ENCODE measurements at places on chromosomes 11 and 22.

DNA sequence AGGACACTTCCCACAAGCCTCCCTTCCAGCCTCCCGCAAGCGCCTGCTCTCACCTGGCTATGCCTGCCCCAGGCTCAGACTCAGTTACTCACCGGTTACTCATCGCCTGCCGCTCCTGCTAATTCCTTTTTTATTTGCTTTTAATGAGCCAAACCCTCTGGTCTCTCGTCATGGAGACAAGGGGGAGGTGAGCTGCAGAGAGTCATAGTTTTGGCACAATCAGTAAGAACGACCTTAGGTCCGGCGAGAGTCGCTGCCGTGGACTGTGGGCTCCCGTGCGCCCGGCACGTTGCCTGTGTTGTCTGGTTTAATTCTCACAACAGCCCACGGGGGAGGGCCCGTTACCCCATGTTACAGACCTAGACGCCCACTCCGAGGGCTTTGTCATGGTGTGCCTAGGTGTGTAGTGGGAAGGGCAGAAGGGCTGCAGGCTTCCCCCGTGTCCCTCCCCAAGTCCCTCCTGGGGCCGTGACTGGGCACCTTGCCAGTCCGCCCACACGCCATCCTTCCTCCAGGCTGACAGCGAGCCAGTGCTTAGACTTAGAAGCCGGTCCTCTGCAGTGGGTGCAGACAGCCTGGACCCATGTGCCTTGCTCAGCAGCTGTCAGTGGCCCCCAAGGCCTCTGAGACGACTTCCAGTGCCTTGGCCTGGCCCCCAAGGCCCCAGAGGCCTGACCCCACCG is 42.2 kb downstream of the WNT7B start:
- DNase-seq, result no peak

GRCh38 chr11:47035108-47035507 is 98.5 kb downstream of the CSTPP1 start:
- DNase-seq, result no peak

GRCh38 chr11:82599836-82600235 is 133.8 kb downstream of the FAM181B start:
- DNase-seq, result no peak

DNA sequence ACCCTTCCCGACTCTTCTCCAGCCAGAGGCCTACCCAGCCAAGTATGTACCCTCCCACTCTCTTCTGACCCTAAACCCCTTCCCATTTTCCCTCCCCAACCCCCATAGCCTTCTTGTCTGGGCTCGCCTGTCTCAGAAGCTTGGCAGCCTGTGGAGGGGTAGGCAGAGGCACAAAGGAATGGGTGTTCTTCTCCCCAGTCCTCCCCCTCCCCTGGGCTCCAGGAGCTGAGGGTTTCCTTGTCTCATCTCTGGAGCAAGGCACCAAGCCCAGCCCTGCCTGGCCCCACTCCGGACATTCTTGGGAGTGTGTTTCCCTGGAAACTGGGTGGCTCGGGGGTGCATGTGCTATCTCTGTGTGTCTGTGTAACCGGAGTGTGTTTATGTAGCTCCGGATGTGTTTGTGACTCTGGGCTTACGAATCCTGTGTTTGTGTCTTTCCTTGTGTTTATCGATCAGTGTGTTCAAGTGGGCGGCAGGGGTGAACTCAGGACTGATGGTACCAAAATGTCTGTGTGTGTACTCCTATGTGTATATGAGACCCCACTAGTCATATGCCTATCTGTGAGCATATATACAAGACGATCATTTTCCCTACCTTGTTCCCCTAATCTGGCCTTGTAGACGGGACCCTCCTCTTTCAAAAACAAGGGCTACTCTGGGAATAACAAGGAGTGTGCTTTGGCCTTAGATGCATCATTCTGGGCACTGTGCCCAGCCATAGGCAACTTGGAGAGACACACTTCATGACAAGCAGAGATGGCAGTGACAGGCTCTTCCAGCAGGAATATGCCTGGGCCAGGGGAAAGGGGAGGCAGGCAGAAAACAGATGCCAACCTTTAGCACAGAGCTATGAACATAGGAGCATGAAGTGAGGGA is 10.9 kb downstream of the PHLDB1 start:
- DNase-seq, result no peak

DNA sequence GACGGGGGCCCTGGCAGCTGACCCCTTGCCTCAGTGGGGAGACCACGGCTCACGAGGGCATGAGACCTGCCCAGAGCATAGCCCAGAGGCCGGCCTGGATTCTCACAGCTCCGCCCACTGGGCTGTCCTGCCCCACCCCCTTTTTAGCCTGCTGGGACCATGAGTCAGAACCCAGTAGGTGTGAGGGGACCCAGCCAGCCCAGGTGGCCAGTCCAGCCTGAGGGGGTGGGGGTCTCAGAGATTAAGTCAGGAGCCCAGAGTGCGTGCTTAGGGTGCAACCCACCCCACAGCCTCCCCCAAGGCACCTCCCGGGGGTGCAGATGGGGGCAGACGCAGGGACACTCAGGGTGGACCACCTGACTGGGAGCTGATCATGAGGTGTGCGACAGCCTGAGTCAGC is 40.1 kb upstream of the PPARA start:
- peak; percentile 33 for DNase-seq

GRCh38 chr11:15695096-15695721 is 580.5 kb downstream of the INSC start:
- DNase-seq, result no peak

GRCh38 chr11:726278-727220 is 20.5 kb downstream of the EPS8L2 start:
- peak; percentile 67 for DNase-seq

GRCh38 chr11:55661901-55662300 is at the start of gene OR4C6:
OR4C6 (plus strand) TSS chr11:55662201; CDS start chr11:55665167, 2,966 bp downstream.
- no peak for DNase-seq

DNA sequence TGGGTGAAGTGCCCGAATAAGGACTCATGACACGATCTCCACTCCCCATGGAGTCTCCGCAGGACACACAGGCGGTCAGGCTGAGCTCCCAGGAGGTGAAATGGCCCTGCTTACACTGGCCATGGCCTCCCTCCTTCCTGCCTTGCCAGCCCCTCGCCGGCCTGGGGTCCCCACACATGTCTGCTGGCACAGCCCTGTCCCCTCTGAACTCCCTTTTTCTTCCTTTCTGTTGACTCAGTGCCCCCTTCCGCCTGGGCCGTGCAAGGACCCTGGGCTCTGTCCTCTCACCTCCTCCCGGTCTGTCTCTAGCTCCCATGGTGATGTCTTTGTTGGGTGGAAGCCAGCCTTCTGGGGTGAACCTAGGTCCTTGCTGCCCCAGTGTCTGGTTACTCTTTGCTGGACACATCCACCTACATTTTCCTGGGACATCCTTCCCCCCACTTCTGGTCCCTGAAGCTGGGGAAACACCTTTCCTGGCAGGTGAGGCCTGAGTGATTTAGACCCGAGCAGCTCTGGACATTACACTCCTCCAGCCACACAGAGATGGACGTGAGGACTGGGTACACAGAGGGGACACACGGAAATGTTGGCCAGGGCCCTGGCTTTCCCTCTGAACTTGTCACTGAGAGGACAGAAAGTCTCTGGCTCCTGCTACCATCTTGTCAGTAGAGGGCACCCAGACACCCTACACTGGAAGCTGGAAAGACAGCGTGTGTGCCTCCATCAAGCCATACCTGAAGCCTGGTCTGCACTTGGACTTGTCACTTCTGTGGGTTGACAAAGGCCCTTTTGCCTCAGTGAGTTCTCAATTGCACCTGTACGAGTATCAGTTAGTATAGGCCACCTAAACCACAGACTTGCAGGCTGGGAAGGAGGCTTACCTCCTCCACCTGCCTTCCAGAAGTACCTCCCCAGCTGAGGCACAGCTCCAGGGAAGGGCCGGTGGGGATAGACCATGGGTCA is 864.3 kb downstream of the TBC1D22A start:
- DNase-seq, result no peak

DNA sequence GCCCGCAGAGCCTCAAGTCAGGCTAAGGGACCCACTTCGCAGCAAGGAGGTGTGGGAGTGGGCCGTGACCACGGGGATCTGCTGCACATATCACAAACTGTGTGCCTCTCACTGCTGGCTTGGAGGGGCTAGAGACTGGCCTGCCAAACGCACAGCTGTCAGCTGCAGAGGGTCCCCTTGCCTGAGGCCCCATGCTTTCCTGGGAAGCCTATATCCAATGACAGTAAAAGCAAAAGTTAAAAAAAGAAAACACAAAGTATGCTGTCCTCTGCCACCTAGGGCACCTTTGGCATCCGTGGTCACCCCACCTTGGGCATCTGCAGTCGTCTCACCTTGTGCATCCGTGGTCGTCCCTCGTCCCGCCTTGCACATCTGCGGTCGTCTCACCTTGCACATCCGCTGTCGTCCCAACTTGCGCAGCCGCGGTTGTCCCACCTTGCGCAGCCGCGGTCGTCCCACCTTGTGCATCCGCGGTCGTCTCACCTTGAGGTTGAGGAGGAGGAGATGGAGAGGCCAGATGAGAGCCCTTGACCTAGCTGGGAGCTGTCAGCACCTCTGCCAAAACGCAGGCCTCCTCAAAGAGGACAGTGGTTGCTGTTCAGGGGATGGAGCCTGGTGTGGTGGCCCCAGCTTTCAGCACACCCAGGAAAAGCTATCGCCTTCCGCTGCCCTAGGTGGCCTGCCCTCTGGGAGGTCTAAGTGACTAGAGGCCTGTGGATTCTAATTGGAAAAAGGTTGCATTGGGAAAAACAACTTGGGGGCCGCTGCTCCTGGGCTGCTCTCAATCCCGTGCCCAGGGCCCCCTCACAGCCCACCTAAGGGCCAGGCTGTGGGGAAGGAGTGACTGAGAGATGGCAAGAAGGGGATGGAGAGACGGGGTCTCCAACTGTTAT is 90.5 kb downstream of the MYEOV start:
- DNase-seq, result no peak

DNA sequence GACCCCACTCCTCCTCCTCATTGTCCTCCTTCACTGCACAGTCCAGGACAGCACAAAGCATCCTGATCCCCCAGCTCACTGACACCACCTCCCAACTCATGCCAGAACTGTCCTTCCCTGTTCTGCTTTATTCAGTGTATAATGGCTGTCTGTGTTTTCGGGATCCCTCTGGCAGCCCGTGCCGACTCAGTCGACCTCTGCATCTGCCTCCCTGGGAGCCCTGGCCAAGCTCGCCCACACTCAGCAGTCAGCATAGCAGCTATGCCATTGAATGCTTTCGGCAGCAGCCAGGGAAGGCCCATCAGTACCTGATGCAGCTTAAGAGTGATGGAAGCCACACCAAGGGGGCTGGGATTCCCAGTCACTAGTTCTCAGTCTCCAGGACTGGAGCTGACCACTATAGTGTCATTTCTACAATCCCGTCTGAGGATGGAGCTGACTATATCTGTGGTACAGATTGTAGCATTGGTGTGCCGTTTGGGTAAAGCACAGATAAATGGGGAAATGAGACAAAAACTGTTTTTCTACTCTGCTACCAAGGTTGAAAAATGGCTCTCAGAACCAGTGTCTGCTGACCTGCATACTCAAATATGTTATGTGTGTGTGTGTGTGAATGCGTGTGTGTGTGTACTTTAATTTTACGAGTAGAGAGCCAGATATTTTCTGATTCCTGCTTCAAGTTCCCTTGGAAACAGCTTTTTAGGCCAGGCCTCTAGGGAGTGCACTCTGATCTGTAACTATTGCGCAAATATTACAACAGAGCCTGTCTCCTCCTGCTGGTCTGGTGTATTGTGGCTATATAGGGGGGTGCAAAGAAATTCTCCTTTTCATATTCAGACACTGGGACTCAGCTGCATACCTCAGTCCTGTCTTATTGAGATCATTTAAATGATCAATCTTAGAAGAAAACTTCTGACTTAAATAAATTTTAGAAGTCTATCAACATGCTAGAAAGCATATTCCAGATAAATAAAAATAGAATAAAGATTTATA is 78.8 kb upstream of the TOP3B start:
- DNase-seq, result no peak

GRCh38 chr11:72250661-72251464 is 6.9 kb upstream of the PHOX2A start:
- DNase-seq, result no peak

DNA sequence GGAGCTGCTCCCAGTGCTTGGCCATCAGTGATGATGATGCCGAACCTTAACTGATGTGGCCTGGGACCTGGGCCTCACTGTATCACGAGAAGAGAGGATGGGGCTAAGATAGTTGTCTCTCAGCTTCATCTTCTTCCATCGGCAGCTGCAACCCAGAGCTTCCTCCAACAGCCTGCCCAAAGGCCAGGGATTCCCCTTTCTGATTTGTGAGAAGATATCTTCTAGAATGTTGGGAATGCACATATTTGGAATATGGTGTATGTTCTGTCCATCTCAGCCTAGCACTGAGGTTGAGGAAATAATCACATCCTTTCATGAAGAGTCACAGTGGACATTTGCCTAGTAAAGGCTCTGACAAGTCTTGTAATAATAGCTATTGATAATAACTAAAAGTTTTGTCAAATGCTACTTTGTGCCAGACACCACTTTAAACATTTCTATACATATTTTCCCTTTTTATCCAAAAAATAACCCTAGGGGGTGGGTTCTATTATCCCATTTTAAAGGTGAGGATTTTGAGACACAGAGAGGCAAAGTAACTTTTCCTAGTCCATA is 73.1 kb downstream of the COMMD9 start:
- DNase-seq, result no peak

- DNase-seq, result no peak
Measured at GRCh38 chr11:3345736-3346135, 33.2 kb downstream of the ZNF195 start.

DNA sequence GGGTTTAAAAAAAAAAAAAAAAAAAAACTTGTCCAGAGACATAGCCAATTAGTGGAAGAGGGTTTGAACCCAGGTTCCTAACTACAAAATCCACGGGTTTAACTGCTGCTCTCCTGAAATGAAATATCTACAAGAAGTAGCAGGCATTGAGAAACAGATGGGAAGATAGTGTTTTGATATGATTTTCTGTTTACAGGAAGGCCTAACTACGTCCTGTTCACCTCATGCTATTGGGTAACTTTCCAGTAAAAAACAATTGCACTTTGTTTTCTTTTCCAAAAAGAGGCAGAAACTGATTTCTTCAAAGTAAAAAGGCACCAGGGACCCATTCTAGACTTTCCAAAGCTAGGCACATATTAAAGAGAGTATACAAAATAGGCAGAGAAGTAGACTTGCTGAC is 5.9 kb upstream of the C11orf91 start:
- DNase-seq, result no peak

GRCh38 chr11:20004866-20005265 is 155.4 kb downstream of the DBX1 start:
- DNase-seq, result no peak

- no peak for DNase-seq
Measured at GRCh38 chr22:29693161-29693560, 26.6 kb upstream of the CABP7 start.
